ENCODE measurements at places on chromosomes 11 and 22.
A peak's percentile ranks its signal among the peaks of the same experiment; 100 is the strongest.

- no peak for DNase-seq
Observed at GRCh38 chr11:67367761-67368227, 5.6 kb downstream of the CLCF1 start.

DNA sequence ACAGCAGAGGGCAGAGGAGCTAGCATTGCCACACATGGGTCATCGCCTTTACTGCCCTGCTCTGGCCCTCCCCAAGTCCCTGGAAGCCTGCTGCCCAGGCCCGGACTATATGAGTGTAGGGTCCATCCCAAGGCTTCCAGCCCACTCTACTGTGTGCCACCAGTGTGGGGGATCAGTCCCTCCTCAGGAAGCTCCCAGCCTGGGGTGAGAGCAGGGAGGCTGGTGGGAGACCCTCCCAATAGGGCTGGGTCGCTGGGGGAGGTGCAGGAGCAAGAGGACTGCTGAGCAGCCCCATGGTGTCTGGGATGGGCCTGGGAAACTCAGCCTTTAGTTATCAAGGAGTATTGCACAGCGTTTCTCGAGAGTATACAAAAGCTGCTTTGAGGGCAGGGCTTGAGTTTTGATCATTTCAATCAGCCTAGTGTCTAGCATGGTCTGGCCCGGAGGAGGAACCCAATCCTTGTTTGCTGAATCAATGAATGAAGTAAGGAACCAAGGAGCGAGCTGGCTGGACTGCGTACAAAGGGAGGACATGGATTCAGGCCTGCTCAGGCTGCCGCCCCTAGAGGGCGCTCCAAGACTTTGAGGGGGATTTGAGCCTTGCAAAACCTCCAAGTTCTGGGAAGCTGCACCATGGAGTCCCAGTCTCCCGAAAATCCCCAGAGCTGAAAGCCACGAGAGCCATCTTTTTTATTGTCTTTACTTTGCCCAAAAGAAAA, 89.0 kb upstream of the PARVA start:
- DNase-seq = peak; percentile 97

- DNase-seq = no peak
Observed at GRCh38 chr11:125251214-125251545, 86.6 kb downstream of the PKNOX2 start.

- peak; percentile 87 for DNase-seq
Observed at GRCh38 chr11:122100037-122100755, 15.8 kb downstream of the BLID start.

DNA sequence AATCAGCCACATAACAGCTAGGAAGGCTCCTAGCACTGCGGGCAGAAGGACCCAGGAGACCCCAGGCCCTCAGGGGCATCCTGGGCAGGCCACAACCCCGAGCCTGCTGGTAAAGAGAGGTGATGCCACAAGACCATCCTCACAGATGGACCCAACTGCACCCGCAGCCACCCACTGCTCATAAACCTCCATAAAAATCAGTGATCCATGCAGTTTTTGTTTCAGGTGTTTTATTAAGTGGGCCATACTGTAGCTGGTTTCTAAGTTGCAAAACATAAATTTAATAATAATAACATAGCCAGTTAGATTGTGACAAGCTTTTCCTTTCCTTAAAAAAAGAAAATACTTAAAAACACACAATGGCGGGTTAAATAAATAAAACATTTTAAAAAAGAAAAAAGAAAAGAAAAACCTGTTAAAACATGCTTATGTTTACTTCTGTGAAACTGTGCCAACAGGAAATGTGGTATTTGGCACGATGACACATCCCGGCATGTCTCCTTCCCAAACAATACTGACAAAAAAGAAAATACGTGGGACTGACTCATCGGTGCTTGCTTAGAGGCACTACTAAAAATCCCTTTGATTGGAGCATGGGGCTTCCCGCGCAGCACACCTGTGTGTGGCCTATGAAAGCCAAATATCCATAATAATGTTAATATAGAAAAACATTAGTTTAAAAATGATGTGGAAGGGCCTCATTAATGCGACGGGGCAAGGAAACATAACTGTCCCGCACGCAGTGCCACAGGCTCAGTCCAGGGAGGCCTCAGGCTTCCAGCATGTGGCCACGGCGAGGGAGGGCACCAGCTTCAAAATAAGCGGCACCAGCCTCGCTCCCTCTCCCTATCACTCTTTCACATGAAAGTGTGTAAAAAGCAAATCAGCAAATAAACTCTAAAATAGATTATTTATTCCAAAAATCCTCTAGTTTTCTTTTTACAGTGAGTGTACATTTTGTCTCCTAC, 47.5 kb upstream of the SCUBE2 start:
- DNase-seq = peak; percentile 86

GRCh38 chr22:37330200-37331033, 48.1 kb downstream of the CYTH4 start:
- peak; percentile 87 for DNase-seq

All from fibroblast of skin of right biceps (primary cell).